NCI-H146 (cell line): ENCODE measurements at places on chromosomes 16 and 17.

GRCh38 chr16:27374221-27374803, 27.7 kb upstream of the IL21R start:
- no peak for DNase-seq

GRCh38 chr17:76593384-76593826, 7.7 kb upstream of the ST6GALNAC2 start:
- peak; percentile 76 for DNase-seq

GRCh38 chr17:47898241-47898640, 2.2 kb downstream of the SP2 start:
- no peak for DNase-seq

GRCh38 chr16:3881499-3881990, 1.0 kb upstream of the CREBBP start:
- peak; percentile 21 for DNase-seq

GRCh38 chr17:63503341-63503705, 19.8 kb upstream of the KCNH6 start:
- DNase-seq = peak; percentile 29

DNA sequence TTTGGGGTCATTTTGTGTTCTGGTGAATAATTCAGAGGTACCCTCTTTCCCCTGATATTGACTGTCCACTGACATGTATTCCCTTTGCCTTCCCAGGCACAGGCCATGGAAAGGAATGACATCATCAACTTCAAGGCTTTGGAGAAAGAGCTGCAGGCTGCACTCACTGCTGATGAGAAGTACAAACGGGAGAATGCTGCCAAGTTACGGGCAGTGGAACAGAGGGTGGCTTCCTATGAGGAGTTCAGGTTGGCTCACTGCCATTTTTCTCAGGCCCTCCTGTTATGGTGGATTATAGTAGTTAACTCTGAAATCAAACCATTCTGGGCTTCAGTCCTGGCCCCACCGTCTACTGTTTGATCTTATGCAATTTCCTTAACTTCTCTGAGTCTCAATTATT, 1.6 kb upstream of the EFTUD2 start:
- no peak for DNase-seq

- DNase-seq = no peak
These were observed 1.9 kb upstream of the FGF11 start for GRCh38 chr17:7437369-7437863.

- DNase-seq = no peak
These were observed 17.6 kb downstream of the EPOP start for GRCh38 chr17:38656959-38657823.

GRCh38 chr17:21029036-21029435, 13.8 kb downstream of the USP22 start:
- DNase-seq = no peak

DNA sequence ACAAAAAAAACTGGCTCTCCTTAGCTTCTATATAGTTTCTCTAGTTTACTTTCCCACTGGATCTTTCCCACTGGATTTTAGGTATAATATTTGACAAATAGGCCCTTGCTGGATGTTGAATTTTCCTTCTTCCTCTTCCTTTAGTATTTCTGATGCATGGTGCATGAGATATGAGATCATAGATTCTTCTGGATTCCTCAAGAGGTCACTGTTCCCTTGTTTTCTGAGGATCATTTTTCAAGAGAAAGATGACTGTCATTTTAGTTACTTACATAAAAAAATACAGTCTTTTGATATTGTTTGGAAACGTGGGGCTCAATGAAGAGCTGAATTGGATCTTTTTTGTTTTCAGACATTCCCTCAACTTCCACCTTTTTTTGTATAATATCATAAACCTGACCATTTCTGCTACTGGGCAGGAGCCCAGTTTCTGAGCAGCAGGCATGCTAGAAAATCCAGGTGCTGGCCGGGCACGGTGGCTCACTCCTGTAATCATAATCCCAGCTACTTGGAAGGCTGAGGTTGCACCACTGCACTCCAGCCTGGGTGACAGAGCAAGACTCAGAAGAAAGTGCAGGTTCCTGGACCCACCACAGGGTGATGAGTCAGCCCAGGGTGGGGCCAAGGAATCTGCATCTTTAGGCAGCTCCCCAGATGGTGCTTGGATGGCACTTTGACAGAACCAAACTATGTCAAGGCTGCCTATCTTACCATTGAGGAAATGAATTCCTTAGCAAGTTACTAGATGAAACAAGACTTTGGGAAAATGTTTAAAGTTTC, 70.3 kb downstream of the SDR42E1 start:
- DNase-seq = peak; percentile 43

GRCh38 chr16:31050280-31051030, 17.1 kb downstream of the STX4 start:
- DNase-seq = peak; percentile 16

- DNase-seq = peak; percentile 41
These were observed 643 bp downstream of the NOTUM start for GRCh38 chr17:81960130-81960958.

- DNase-seq = peak; percentile 66
These were observed 991 bp downstream of the DUS1L start for GRCh38 chr17:82064433-82065192.

DNA sequence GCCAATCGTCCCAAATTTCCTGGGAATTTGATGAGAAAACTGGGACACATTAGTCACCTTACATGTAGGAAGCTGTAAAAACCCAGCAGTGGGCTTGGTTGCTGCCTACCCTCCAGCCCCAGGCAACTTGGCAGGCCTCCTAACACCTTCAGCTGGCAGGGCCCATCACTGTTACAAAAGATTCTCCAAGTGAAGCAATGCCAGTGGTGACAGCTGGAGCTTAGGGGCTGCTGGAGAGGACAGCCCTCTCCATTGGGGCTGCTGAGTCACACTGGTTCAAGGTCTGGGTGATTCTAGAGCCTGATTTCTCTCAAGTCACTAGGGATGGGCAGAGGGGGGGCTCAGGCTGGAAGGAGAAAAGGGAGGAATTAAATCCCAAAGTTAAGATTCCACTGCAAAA, 180.6 kb downstream of the COPRS start:
- no peak for DNase-seq

DNA sequence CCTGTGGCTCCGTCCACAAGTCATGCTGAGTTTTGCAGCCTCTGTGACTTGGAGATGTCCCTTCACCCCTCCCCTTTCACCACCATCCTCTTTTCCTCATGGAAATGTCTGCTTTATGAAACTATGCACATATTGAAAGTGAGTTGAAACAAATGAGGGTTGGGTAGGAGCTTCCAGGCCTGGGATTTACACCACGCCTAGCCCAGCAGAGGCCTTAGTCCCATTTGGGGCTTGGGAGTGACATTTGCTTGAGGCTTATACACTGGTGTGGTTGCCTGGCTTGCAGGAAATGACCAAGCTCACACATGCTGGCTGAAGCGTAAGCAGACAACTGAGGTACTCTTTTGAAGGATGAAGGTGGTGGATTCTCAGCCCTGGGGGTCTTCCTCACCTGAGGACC, 10.5 kb upstream of the SPNS1 start:
- no peak for DNase-seq

DNA sequence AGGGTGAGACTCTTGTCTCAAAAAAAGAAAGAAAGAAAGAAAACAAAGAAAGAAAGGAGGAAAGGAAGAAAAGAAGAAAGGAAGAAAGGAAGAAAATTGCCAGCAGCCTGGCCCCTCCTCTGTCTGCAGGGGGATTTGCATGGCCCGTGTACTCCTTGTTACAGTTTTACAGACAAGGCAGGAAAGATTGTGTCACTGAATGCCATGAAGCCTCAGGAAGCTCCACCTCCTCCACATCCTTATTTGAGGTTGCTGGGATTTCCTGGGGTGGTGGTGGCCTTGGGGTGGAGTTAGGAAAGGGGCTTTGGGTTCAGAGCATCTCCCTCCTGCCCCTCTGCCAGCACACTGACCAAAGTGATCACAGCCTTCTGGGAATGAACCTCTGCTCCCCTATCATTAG, 23.6 kb downstream of the CFAP20 start:
- DNase-seq = no peak

DNA sequence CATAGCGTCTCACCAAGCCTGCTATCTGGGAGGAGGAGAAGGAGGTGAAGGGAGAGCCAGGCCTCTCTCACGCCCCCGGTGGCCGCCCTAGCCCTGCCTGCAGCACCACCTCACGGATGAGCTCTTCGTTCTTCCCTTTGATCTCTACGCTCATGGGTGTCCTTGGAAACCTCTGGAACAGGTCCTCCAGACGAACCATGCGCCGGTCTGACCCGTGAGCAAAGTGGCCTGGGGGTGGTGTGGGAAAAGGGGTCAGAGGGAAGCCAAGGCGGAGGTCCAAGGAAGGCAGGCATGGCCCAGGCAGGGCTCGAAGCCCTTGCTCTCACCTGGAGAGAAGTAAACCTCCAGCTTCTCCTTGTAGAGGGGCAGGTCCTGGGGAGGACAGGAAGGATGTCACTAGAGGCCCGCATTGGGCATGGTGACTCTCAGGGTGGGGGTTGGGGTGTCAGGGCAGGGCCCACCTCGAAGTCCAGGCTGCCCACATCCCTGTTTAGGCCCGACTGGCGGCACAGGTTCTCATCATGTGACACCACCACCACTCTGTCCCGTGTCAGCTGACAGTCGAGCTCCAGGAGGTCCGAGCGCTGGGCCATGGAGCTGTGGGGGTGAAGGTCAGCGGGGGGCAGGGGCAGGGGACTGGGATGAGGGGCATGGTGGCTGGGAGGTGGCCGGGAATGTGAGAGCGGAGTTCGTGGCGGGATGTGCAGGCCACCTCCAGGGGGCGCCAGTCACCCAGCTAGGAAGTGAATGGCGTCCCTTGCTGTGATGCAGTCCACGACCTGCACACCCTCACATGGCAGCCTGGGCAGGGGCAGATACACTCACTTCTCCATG, 923 bp downstream of the GDPD3 start:
- peak; percentile 29 for DNase-seq

DNA sequence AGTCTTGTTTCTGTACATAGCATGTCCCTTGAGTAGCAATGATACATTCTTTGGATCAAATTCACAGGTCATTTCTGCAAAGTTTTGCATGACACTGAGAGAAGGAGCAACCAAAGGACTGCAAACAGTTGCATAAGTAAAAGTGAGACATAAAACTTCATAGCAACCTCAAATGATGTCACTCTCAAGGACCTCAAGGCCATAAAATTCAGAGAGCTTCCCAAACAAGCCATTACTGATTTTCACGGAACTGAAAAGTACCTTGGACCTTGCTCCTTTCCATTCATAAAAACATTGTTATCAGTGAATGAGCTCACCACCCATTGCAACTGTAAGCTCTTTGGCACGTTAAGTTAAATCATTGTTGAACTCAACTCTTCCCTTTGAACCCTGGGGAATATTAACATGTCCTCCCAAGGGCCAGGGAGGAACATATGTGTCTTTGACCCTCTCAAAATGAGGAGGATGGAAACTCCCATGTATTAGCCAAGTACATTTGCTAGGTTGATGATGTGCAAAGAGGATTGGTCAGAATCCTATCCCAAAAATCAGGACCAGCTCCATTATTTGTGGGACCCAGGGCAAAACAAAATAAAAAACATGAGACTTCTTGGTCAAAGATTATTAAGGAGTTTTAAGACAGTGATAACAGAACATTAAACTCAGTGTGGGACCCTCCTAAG, 275.0 kb upstream of the DYNLRB2 start:
- no peak for DNase-seq

GRCh38 chr17:28328325-28328724, 6.9 kb downstream of the IFT20 start:
- DNase-seq = no peak

DNA sequence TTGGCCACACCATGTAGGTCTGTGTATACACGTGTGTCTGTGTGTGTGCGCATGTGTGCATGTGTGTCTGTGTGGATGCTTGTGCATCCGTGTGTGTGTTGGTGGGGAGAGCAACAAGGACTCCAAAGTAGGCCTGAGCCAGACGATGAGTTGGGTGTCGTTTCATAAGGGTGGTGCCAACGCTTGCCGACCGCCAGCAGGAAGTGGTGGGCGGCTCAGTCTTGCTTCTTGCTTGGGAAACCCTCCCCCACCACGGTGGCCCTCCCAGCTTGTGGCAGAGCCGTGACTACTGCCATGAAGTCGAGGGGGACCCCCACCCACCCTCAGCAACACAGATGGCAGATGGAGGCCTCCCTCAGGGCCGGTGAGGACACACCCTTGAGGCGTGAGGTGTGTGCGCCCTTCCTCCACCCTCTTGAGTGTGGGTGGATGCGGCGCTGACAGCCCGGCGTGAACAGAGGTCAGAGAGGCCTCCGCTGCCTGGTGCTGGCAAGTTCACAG, 17.5 kb downstream of the SBK1 start:
- DNase-seq = no peak

- DNase-seq = peak; percentile 87
These were observed at the start of gene NDRG4 for GRCh38 chr16:58499615-58500351. Gene NDRG4, plus strand, starts transcription at chr16:58500143. Its CDS starts 106 bp downstream, at chr16:58500249.

GRCh38 chr17:46106966-46107644, 86.1 kb downstream of the KANSL1 start:
- DNase-seq = no peak

- DNase-seq = no peak
These were observed 912.3 kb downstream of the KCNJ2 start for GRCh38 chr17:71081666-71082065.

GRCh38 chr16:17125671-17126070, 345.1 kb downstream of the XYLT1 start:
- no peak for DNase-seq

- no peak for DNase-seq
These were observed 403.1 kb upstream of the CDH11 start for GRCh38 chr16:65524997-65525396.

DNA sequence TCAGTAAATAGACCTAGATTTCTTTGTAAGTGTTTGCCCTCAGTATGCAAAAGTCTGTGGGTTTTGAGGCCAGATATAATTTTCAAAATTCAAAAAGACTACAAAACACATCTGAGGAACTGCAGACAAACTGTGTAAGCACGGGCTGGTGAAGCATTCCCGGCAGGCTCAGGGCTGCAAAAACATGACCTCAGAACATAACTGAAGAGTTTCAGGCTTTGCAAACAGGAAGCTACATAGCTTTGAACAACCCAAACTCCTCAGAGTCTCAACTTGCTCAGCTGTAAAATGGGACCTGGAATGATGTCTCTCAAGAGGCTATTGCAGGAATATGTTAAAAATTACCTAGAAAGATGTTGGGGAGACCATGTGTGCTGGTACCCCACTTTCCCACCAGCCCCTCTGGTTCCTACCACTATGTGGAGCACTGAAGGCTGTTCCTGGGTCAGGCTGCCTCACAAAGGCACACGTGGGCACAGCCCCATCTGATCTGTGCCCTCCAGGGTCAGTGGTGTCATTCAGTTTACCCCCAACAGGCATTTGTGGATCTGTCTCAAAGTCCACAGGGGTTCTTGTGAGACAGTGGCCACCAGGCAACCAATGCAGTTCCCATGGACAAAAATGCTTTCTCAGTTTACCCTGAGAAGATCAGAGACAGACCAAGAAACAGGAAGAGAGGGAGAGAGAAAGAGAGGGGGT, 72.9 kb downstream of the CREBBP start:
- no peak for DNase-seq
